ENCODE measurements at places on chromosomes 3 and 15.

GRCh38 chr3:38533285-38533976, 37.3 kb downstream of the EXOG start:
- peak; percentile 71 for DNase-seq

- DNase-seq: no peak
Observed at GRCh38 chr3:166993015-166993630, 387.0 kb downstream of the ZBBX start.

DNA sequence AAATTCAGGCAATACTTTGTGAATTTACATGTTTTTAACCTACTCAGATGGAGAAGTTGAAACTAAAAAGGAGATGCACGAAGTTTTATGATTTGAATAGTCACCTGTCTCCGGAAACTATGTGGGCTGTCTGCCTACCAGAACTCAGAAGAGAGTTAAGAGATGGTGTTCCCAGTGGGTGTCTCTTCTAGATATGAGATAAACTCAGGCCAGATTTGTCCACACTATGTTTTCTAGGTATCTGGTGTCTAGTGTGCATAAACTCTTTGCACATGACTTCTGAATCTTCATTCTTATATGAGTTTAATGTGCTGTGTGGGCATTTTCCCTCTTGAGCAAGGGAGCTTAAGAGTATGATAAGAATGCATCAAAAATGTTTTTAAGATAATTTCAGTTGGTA, 222.8 kb downstream of the FOXP1 start:
- no peak for DNase-seq

- DNase-seq: no peak
Observed at GRCh38 chr15:35867356-35867755, 321.4 kb upstream of the DPH6 start.

- no peak for DNase-seq
Observed at GRCh38 chr15:95972041-95972553, 358.4 kb upstream of the NR2F2 start.

- DNase-seq: peak; percentile 94
Observed at GRCh38 chr3:13091898-13092611, 18.8 kb upstream of the IQSEC1 start.

DNA sequence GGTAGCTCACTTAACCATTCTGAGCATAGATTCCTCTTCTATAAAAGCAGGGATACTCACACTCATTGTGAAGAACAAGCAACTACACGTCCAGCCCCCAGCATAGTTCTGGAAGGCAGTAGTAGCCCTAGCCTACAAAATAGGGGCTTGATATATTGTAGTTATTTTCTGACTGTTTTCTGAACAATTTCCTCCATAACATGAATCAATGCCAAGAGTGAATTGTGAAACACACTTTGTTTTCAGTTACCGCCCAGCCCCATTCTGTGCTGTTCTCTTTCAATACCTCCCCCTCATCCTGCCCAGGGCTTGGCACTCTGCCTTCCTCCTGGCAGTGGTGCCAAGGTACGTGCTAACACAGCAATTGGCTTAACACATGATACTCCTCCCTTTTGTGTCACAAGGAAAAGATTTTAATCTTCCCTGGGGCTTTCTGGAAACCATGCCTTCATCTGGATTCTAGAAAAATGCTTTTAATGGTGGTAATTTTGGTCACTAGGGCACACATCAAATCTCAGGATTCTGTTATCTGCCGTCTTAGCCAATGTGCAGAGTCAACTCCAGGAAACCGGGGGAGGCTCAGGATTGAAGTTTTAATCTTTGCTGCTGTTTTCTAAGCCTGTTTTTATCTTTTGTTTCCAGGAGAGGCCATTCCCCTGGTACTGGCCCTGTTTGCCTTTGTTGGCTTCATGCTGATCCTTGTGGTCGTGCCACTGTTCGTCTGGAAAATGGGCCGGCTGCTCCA, 37.2 kb downstream of the IL20RB start:
- DNase-seq: peak; percentile 94

- DNase-seq: no peak
Observed at GRCh38 chr3:53495146-53495519, 722 bp downstream of the CACNA1D start.

- DNase-seq: no peak
Observed at GRCh38 chr3:173702561-173702960, 305.0 kb downstream of the NLGN1 start.

DNA sequence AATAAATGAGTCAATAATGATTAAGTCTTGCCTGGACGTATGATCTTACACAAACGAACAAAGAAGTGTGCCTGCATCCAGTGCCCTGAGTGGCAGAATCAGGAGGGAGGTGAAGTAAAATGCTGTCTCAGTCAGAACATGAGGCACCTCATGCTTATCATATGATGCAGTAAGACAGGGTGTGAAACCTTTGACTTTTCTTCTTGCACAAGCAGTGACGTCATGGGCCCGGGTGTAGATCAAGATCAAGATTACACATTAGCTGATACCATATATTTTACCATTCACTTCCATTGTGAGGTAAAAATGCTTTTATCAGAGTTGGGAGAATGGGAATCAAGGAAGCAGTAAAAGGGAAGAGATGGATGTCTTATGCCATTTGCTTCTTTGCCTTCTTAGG, 291.6 kb upstream of the PLSCR5 start:
- no peak for DNase-seq

- no peak for DNase-seq
Observed at GRCh38 chr15:74817370-74817737, 4.7 kb downstream of the LMAN1L start.

DNA sequence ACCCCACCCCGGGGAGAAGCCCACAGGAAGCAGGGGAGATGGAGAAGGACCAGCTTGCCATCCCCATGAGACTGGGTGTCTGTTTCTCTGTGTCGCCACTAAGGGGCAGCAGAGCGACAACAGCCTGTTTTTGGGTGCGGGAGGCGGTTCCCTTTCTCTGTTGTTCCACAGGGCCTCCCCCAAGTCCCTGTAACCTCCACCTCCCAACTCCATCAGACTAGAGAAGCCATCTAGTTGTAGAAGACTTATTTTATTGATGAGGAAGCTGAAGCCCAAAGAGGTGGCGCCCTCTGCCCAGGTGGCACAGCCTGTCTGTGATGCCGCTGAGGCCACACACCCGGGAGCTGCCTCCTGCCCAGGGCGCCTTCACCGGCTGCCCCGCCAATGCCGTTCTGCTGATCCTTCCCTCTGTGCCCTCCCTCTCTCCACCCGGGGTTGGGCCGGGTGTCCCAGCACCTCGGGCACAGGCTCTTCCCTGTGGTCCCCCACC, 3.9 kb upstream of the CCDC9B start:
- DNase-seq: peak; percentile 84

GRCh38 chr15:91227117-91227516, 127.1 kb downstream of the SV2B start:
- DNase-seq: no peak

- DNase-seq: no peak
Observed at GRCh38 chr3:189304465-189305351, 132.9 kb downstream of the TPRG1 start.

DNA sequence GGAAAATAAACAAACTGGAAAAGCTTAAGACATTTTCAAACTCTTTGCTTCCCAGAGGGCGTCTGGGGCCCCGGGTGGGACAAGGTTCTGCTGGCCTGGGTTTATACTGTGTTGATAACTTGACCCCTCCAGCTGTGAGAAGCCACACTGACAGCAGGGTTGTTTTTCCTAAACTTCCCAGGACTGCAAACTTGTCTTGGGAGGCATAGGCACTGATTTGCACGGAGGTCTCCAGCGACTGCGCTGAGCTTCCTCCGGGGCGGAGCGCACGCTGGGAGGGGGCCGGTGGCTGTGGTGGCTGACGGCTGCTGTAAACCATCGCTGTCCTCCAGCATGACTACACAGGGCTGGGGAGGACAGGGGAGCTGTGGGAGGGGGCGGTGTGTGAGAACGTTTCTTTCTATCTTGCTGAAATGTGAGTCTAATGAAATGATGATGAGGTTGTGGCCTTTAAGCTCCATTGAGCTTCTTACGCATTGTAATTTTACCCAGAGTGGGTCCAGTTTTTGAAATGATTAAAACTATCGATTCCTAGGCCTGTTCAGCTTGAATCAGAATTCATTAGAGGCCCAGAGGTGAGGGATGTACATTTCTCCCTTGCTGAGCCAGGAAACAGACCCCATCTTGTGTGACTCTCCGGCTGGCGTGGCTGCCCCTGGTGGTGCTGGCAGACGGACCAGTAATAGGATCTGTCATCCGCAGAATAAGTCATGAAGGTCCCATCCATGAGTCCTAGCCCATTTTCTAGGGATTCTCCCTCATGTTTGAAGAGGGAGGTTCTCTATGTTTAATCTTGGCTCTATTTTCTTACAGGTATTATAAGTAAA, 40.5 kb upstream of the VPS8 start:
- DNase-seq: peak; percentile 74

DNA sequence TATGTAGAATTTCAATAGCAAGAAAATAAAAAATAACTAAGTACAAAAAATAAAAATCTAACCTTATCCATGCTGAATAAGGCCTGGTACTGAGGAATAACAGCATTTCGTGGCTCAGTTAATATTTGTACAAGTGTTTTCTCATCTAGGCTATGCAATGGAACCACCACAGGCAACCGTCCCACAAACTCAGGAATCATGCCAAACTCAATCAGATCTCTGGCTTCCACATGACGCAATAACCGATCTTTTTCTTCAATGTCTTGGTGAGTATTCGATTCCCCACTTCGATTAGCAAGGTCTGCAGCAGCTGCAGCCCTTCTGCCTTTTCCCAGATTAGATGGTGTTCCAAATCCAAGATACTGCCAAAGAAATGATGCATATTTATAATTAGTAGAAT, 21.1 kb upstream of the PDCD7 start:
- no peak for DNase-seq
